ENCODE measurements at places on chromosomes 13 and 19.

DNA sequence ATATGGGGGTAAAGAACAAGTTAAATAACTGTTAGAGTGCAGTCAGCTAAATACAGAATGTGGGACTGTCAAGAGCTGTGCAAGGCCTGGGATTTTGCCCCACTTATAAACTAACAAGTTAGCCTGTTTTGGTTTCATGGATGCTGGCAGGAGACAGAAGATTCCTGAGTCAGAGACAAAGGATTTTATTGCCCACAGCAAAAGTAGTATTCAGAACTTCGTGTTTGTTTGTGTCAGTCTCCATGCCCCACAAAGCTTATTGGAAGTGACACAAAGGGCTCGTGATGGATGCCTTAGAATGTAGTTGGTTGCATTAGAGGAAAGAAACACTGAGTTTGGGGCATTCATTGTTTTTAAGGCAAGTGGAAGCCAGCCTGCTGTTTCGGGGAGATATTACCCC, 22.2 kb upstream of the SPRYD7 start:
- DNase-seq, result no peak

- no peak for DNase-seq
Observed at GRCh38 chr13:37769078-37769477, 100.5 kb downstream of the TRPC4 start.

DNA sequence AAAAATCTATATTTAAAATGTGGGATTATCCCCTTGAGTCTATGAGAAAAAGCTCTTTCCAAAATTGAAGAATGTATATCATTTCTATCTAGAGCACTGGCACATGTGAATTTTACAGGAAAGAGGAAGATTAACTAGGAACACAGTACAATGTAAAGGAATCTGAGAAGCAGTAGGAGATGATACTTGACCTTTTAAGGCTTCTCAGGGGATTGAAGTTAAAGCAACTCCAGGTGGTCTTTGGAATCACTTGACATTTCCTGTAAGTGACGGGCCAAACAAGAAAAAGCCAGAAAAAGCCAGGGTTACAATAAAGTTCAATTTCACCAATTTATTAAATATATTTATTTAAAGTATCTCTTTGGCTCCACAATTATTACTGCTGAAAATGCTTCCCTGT, 1373.9 kb downstream of the OLFM4 start:
- no peak for DNase-seq

GRCh38 chr19:4969292-4969771, 419 bp downstream of the KDM4B start:
- DNase-seq, result no peak

DNA sequence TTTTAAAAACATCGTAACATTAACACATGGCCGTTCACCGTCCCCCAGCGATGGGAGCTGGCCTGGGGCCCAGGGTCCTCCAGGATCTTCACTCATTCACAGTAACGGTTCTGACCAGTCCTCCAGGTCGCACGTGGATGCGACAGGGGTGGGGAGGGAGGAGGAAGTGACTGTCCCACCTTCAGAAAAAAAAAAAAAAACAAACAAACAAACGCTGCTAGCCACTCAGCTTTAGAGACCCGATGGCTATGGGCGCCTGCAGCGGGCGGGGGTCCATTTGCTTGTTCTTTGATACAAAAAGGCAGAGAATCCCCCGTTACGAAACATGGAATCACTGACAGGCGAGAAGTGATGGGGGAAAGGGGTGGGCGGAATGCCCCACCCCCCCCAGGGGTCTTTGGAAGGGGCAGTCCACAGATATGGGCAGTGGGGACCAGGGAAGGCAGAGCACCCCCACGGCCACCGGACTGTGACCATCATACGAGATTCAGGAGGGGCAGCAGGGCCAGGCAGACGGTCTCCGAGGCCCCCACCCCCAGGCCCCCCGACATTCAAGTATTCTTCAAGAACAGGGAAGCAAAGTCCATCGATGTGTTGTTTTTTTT, 13.3 kb downstream of the MKNK2 start:
- DNase-seq, result no peak

DNA sequence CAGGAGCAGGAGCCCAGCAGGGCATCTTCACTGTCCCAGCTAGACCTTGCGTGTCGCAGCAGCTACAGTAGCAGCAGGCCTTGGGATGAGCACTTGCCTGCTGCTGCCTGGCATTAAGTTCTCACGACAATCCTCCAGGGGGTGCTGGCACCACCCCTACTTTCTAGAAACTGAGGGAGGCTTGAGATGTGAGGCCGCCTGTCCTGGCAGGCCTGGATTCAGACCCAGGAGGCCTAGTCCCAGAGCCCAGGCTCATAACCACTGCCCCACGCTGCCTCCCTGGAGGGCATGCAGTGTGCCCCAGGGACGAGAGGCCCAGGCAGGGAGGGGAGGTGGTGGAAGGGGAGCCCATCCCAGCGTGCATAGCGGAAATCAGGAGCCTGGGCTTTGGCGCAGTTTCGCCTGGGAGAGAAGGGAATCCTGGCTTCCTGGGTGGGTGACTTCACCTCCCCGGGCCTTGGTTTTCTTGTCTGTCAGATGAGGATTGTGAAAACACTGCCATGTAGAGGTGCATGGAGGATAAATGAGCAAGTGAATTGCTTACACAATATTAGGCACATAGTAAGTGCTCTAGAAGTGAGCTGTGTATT, 26.1 kb downstream of the PPP5C start:
- no peak for DNase-seq

- no peak for DNase-seq
Observed at GRCh38 chr19:10881403-10882107, 10.2 kb downstream of the CARM1 start.

DNA sequence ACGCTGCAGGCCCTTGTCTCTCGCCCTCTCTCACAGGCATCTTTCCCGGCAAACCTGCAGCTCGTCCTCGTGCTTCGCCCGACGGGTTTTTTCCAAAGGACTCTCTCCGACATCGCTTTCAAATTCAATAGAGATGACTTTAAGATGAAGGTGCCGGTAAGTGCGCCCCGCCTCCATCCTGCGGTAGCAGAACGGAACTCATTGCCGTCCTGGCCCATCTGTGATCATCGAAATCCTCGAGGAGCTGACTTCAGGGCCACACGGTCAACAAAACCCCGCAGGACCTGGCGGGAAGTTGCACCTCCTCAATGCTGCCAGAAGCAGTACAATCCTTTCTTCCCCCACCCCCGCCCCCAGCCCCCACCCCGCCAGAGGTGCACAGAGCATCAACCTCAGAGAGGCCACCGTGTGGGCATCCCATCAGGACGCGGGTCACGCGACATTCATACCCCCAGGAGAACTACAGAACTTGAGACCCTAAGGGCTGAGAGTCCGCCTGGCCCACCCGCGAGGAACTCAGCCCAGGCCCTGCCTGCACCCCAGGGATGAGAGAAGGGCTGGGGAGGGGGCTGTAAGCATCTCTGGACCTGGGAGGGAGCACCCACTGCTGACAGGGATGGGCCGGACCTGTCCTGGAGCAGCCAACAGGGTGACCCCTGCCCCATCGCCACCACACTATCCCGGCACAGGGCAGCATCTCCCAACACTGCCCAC, 44.9 kb upstream of the F7 start:
- no peak for DNase-seq

GRCh38 chr19:13935765-13936510, 2.3 kb downstream of the PODNL1 start:
- DNase-seq, result no peak
